ENCODE measurements at places on chromosomes 6 and 20.

- no peak for DNase-seq
These were observed 5.6 kb upstream of the BPIFA2 start for GRCh38 chr20:33162313-33162712.

- no peak for DNase-seq
These were observed 141.3 kb upstream of the MYLIP start for GRCh38 chr6:15987569-15987968.

DNA sequence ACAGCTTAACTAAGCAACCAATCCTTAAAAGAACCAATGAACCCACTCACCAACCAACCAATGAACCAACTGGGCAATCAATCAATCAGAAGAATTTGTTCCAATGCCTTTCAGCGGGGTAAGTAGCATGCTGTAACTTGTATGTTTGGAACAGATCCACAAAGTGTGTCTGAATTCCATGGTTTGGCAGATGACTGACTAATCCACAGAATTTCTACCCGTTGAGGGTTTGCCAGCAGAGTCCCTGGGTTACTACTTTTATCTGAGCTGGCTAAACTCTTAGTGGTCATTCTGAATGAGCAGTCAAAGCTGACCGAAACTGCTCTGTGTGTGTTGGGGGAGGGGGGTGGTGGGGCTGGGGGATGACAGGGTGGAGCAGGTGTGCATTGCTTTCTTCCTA, 125.0 kb upstream of the JAG1 start:
- DNase-seq, result no peak

- DNase-seq, result no peak
These were observed 79.9 kb downstream of the BMP6 start for GRCh38 chr6:7805850-7806214.

GRCh38 chr6:166724576-166724975, 97.5 kb upstream of the RPS6KA2 start:
- no peak for DNase-seq

DNA sequence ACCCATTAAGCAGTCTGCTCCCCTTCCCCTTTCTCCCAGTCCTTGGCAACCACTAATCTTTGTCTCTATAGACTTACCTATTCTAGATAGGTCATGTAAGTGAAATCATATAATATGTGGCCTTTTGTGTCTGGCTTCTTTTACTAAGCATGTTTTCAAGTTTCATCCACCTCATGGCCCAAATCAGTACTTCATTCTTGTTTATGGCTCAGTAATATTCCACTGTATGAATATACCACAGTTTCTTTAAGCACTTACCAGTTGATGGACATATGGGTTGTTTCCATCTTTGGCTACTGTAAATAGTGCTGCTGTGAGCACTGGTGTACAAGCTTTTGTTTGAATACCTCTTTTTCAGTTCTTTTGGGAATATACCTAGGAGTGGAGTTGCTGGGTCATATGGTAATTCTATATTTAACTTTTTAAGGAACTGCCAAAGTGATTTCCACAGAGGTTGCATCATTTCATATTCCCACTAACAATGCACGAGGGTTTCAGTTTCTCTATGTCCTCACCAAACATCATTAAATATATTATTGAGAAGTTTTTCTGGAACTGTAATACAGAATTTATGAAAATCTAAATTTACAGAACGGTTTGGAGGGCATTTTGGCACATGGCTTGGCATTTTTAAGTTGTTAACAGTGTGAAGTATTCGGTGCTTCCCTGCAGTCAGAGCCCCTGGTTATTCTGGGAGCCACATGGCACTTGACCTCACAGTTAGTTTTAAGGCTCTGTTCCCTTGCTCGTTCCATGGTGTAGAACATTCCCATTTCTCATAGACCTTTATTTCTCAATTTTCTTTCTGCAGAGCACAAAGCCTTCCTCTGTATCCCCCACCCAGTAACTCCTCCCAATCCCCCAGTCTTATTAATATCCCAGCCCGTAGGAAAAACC, 27.0 kb upstream of the DTNBP1 start:
- no peak for DNase-seq

DNA sequence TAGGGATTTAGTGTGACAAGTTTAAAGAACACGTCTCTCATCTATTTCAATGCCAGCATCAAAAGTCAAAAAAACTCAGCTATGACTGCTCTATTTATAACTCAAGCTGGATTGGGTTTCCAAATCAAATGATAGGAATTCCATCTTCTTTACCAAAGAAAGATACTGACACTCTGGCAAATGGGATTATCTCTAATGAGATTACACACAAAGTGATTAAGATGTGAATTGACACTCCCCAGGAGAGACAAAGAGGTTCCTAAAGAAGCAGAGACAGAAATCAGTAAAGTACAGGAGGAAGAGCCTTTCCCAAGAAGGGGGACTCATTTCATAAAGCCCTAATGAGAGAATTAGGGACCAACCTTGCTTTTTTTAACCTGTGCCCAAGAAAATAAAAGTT, 92.1 kb downstream of the ID4 start:
- no peak for DNase-seq

- DNase-seq, result no peak
These were observed 13.7 kb upstream of the SHPRH start for GRCh38 chr6:145977881-145978280.

DNA sequence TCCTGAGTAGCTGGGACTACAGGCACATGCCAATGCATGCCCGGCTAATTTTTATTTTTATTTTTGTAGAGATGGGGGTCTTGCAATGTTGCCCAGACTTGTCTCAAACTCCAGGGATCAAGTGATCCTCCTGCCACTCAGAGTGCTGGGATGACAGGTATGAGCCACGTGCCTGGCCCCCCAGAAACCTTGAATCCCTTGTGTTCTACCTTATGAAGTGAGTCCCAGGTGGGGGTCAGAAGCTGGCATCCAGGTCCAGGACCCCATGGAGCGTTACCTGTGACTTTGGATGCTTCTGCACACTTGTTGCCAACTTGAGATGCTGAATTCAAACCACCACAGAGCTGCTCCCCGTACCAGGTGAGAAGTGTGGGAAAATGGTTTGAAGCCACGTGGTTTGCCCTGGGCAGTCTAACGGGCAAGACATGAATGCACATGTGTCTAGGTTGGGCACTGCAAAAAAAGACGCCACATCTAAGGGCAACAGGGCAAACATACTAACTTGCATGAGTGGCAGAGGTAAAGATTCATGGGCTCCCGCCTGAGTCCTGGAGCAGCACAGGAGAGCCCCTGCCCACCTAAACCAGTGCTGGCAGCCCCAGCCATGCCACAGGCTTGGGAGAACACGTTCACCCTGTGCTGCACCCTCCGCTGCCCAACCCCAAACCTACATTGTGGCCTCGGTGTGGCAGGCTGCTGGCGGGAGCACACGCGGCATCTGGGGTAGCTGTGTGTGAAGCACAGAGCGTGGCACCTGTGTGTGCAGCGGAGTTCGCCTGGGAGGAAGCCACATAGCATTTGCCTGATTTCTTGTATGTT, 101.2 kb downstream of the JPH2 start:
- DNase-seq, result no peak

DNA sequence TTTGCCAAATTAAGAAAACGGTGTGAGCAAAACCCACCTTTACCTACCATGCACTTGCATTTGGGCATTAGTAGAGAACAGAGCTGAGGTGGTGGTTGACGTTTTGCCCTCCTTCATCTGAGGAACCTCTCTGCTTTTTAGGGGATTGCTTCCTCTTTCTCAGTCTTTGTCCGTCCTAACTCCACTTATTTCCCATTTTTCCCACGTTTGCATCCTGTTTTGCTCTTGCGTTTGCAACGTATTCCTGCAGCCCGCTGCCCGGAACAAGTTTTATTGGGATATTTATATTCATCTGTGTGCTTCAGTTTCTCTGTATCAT, 374 bp upstream of the SERINC1 start:
- DNase-seq, result no peak

DNA sequence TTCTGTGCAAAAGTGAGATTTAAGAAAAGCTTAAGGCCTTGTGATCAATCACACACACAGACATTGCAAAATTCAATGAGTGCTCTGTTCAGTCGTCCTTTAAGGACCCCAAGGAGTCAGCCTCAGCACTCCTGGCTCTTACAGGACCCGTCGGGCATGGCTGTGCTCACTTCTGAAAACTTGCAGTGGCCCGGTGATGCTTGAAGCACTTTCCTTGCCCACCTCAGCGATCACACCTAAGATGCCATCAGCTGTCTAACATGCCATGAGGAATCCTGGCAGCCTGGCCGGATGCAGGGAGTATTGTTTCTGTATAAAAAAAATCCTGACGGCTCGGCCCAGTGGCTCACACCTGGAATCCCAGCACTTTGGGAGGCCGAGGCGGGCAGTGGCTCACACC, 101.4 kb upstream of the LAMP5 start:
- no peak for DNase-seq

DNA sequence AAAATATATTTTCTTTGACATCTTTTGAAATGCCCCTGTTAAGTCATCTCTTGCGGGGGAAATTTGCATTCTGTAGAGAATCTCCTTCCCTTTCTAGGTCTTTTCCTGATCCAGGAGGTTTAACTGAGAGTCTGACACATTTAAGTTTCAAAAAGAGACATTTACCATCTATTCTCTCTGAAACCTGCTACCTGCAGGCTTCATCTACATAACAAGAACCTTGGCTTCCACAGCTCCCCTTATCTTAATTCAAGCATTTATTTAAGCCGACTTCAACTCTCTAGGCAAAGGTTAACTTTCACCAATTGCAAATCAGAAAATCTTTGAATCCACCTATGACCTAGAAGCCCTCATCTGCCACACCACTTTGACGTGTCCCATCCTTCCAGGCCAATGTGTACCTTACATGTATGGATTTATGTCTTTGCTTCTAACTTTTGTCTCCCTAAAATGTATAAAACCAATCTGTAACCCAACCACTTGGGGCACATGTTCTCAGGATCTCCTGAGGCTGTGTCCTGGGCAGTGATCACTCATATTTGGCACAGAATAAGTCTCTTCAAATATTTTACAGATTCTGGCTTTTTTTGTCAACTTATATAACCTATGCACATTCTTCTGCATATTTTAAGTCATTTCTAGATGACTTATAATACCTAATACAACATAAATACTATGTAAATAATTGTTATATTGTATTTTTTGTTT, 666.7 kb downstream of the UTRN start:
- DNase-seq, result no peak

GRCh38 chr6:157383471-157383870, 2.5 kb downstream of the ZDHHC14 start:
- DNase-seq, result no peak

- no peak for DNase-seq
These were observed 395.1 kb upstream of the CNR1 start for GRCh38 chr6:88561034-88561953.

GRCh38 chr20:4437131-4437530, 284.6 kb upstream of the PRND start:
- DNase-seq, result no peak

GRCh38 chr6:87701344-87701675, 723 bp downstream of the AKIRIN2 start:
- no peak for DNase-seq

DNA sequence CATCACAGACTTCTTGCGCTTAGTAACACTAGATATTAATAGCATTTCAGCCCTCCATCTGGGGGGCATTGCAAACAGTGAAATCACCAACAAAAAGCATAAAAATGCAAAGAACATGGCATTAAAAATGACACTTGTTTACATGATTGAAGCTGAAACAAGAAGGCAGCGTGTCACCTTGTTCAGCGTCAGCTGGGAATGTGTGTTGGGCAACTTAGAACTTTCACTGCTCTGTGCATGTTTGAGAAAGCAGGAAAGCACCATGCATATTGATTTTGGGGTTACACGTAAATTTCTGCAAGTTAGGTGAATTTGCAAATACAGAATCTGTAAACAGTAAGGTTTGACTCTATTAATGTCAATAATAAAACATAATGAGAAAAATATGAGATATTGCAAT, 162.9 kb downstream of the SOX4 start:
- DNase-seq, result no peak

DNA sequence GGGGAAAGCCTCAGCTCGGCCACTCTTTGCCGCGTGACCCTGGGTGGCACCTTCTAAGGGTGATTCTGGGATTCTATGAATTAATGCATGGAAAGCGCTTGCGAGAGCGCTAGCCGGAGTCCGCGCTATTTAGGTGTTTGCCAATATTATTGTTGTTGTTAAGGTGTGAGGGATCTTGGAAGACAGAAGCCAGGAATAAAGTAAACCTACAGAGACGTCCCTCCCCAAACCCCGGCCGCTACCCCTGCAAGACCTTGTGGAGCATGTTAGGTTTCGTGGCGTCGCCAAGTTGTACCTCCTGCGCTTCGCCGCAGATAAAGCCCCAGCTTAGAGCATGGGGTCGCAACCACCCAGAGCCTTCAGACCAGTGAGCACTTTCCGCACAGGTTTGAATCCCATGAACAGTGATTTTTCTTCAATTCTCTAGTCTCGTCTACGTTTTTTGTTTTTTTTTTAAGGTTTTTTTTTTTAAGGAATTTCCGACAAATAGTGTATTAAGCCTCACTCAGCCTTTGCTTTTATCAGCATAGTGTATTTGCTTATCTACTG, 16.9 kb upstream of the ZSCAN9 start:
- DNase-seq, result no peak

DNA sequence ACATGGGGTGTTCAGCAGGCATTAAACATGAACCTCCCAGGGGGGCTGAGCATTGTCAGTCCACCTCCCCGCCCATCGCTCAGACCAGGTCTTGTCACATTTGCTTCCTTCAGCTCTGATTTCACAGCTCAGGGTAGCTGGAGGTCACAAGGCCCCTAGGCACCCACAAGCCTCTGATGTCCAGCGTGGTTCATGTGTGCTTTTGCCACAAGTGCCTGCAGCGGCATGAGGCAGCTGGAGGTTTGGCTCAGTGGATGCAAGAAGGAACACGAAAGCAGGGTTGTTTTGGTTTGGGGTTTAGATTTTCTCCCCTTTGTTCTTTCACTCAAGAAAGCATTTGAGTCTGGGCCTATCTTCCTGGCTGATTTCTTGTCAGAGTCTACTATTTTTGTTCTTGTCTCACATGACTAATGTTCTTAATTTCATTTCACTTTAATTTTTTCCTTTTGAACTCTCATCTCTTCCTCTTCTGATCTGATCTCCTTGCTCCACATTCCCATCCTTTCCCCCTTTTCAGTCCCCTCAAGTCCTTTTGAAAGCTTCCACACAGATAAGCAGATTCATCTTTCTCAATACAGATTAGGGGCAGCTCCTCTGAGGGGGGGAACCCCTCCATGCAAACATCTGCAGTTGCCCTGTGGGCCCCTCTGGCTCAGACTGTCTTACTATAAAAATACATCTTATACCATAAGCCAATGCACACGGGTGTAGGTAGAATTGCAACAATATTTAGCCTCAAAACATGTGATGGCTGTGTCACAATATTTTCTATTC, 68.1 kb upstream of the CEP85L start:
- no peak for DNase-seq

GRCh38 chr6:33297406-33297955, 1.3 kb downstream of the RGL2 start:
- DNase-seq, result no peak

GRCh38 chr6:138088326-138088762, 18.9 kb downstream of the PERP start:
- no peak for DNase-seq

Measured in activated gamma-delta T cell (primary cell).